NT2/D1 (cell line): ENCODE measurements at places on chromosomes 2 and 18.

GRCh38 chr2:68717305-68717661 lies 17.3 kb upstream of the ARHGAP25 start:
- no peak for DNase-seq

- peak; percentile 98 for DNase-seq
Observed at GRCh38 chr2:9630736-9631552, at the start of gene YWHAQ. Gene YWHAQ (minus strand): TSS chr2:9630997. CDS start chr2:9630452, 545 bp downstream.

GRCh38 chr2:37583867-37584266 lies 87.6 kb downstream of the CDC42EP3 start:
- DNase-seq = no peak

DNA sequence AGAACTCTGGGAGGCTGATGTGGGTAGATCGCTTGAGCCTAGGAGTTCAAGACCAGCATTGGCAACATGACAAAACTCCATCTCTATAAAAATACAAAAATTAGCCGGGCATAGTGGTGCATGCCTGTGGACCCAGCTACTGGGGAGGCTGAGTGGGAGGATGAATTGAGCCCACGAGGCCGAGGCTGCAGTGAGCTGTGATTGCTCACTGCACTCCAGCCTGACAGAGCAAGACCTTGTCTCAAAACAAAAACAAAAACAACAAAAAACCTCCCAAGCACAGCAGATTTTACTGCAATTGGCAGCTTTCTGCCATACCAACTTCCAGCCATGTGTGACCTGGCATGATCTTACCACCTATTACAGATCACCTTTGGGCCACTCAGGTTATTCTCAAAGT lies 57.7 kb upstream of the LRPPRC start:
- no peak for DNase-seq

- no peak for DNase-seq
Observed at GRCh38 chr2:136207030-136207623, 89.2 kb upstream of the CXCR4 start.

GRCh38 chr2:179655627-179656026 lies 205.8 kb downstream of the ZNF385B start:
- no peak for DNase-seq

DNA sequence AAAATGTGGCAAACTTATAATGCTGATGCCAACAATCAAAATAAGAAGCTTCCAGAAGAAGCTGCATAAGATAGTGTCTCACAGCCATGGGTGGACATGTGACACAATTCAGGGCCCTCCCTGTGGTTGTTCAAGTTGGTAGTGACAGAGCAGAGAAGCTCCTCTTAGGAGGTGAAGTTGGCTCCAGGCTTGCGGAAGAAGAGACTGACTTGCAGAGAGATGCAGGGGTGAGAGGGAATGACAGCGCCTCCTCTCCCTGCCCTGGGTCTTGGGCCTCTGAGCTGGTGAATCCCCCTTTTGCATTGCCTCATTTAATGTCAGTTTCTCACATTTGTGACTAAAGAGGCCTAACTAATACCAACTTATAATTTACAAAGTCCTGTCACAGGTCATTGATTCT lies 23.0 kb upstream of the RHOB start:
- DNase-seq = no peak

DNA sequence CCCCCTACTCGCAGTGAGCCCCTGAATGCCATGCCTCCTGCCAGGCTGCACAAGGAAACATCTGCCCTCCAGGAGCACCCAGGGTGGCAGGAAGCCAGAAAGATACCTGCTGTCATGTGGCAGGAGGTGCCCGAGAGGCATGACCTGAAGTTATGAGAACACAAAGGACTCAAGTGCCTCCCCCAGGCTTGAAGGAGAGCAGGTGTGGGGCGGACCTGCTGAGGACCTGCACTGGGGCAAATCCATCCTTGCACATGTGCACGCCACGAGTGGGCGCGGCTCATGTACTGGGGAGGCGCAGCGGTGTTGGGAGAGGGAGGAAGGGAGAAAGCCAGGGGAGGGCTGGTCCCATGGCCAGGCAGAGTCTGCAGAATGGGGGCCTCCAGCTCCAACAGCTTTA lies 26.9 kb downstream of the SDC1 start:
- DNase-seq = no peak

GRCh38 chr2:85988175-85988913 lies 99.6 kb upstream of the ST3GAL5 start:
- DNase-seq = no peak

GRCh38 chr2:85754313-85755095 lies 713 bp downstream of the ATOH8 start:
- no peak for DNase-seq

GRCh38 chr2:203346612-203347011 lies 18.4 kb downstream of the ABI2 start:
- no peak for DNase-seq

DNA sequence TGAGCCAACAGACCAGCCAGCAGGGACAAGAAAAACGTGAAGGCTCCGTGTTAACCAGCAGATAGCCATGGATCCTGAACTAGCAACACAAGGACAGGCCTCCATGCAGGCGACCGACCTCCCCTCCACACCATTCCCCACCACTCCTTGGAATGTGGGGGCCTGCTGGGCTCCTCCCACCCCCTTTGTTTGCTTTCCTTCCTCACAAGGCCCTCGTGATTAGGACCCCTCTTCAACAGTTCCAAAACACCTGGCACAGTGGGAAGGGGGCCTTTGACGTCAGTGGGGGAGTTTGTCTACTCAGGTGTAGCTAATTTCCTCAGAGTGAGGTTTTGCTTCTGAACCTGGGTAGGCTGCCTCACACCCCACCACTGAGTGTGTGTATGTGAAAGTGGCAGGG lies 37.8 kb downstream of the SLC14A2 start:
- DNase-seq = no peak

GRCh38 chr2:135745545-135745944 lies 3.9 kb downstream of the UBXN4 start:
- no peak for DNase-seq

- DNase-seq = no peak
Observed at GRCh38 chr2:23495661-23496114, 110.7 kb downstream of the KLHL29 start.

- peak; percentile 38 for DNase-seq
Observed at GRCh38 chr2:224284134-224284946, 117.6 kb downstream of the FAM124B start.

GRCh38 chr2:31138037-31138962 lies at the start of gene GALNT14:
Gene GALNT14 (minus strand): TSS chr2:31138440. CDS start chr2:31138086, 354 bp downstream.
- DNase-seq = peak; percentile 51

DNA sequence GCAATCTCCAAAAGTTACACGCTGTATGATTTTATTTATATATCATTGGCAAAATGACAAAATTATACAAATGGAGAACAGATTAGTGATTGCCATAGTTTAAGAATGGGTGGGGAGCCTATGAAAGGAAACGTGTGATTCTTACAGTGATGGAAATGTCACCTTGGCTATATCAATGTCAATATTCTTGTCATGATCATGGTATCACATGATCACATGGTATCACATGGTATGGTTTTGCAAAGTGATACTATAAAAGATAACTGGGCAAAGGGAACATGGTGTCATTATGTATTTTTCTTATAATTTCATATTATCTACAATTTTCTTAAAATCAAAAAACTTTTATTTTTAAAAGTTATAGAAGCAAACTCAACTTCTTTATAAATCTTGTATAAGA lies 606.2 kb upstream of the ZEB2 start:
- no peak for DNase-seq

- DNase-seq = no peak
Observed at GRCh38 chr2:44001716-44002115, 5.9 kb upstream of the LRPPRC start.

- DNase-seq = no peak
Observed at GRCh38 chr2:60370814-60371213, 182.6 kb downstream of the BCL11A start.

DNA sequence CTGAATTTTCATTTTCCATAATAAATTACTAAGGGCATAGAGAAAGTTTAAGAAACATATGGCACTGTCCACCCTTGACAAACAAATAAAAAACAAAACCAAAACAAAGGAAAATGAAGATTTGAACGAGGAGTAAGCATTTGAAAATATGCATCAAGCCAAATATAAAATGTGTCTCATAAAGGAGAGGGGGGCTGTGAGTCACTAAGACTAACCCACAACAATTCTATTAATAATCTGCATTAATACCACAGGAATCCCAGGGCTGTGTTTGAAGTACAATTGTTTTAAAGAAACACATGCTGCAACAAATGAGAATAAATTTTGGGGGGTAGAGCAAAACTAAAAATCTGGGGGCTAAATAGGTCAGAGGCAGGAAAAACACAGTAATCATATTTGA lies 53.8 kb upstream of the STK17B start:
- no peak for DNase-seq

- DNase-seq = no peak
Observed at GRCh38 chr2:144836635-144837350, 316.9 kb upstream of the ZEB2 start.
